ENCODE measurements at places on chromosomes 6 and 20.

- DNase-seq = no peak
Measured at GRCh38 chr6:108928650-108929049, 80.4 kb downstream of the ARMC2 start.

DNA sequence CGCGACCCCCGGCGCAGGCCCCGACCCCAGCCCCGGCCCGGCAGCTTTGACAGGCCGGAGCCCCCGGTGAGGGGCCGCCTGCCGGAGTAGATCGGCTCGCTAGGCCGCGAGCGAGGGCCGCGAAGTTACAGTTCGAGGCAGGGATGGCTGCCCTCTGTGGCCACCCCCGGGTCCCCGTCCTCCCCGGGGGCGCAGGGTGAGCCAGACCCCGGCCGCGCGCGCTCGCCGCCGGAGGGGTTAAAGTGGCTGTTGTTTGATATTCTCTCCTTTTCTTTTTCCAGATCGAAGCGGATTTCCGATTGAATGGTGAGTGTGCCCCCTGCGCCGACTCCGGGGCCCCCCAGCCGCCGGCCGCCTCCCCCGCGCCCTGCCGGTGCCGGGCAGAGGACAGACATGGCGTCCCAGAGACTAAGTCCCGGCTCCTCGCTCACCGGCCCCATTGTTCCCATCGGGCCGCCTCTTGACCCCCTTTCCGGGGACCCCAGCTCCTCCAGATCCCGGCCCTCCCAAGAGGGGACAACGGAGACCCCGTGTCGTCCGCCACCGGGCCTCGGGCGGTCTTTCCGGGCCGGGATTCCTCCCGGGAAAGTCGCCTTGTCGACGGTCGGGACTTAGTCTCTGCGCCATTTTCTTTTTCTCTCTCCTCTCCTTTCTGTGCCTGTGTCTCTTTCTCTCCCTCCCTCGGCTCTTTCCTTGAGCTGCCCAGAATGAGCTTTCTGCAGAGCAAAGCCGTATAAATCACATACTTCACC, 704 bp downstream of the TOP1 start:
- peak; percentile 75 for DNase-seq

DNA sequence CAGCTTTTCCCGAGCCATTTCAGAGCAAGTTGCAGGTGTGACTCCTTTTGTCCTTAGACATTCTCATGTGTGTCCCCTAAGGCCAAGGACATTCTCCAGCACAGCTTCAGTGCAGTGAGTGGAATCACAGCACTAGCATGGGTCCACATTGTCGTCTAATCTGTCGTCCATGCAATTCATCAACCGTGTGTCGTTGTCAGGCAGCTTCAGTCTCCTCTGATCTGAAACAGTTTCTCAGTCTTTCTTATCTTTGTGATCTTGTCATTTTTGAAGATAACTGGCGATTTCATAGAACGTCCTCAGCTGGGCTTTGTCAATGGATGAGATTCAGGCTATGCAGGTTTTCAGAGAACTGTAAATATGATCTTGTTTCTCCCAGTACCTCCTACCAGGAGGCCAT, 31.7 kb downstream of the CST2 start:
- no peak for DNase-seq

DNA sequence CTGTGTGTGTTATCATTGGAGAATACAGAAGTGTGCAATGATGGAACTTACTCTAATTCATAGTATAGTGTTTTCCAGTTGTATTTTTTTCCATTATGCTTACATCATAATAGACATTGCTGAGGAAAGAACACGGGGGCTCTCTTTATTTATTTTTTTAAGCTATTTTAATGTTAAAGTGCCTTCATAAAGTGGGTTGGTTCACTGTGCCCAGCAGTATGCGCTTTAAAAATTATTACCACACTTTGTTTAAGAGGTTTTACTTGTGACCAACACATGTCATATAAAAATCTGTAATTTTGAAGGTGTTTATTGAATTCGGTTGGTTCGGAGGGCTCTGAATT, 215.8 kb downstream of the TMEM242 start:
- DNase-seq = no peak

GRCh38 chr20:17895641-17896171, 72.9 kb downstream of the SNX5 start:
- peak; percentile 75 for DNase-seq

- no peak for DNase-seq
Measured at GRCh38 chr20:37323985-37324384, 22.0 kb upstream of the SRC start.

DNA sequence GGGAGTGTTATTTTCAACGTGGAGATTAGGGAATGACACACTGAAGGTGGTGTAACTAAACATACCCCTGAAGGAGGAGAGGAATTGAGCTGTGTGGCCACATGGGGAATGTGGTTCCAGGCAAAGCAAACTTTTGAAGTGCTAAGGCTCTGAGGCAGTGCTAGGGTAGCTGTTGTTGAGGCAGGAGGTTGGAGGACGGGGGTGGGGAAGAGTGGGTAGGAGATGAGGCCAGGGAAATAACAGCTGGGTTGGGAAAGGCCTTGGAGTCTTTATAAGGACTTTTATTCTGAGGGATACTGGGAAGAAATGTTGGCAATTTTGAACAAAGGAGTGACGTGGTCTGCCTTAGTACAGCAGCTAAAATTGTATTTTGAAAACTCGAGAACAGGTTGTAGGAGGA, 13.0 kb downstream of the RPRD1B start:
- DNase-seq = no peak

GRCh38 chr20:11686820-11687543, 230.7 kb upstream of the BTBD3 start:
- no peak for DNase-seq

GRCh38 chr20:46179862-46180261, 61.7 kb downstream of the CD40 start:
- DNase-seq = no peak

DNA sequence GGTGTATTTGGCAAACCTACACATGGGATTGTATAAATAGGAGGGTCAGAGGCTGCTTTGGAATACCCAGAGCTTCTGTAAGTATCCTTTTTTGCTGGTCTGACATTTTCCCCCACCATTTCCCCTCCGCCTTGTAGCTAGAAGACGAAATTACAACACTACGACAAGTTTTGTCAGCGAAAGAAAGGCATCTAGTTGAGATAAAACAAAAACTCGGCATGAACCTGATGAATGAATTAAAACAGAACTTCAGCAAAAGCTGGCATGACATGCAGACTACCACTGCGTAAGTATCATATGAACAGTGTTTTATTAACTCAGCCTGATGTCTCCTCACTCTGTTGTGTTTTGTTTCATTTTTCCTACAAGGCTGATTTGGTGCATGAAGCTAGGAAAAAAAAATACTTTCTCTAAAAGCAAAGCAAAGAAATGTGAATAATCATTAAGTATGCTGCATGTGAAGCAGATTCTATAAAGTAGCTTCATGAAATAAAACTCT, 72.7 kb downstream of the HDDC2 start:
- no peak for DNase-seq

GRCh38 chr6:53910834-53911233, 116.0 kb downstream of the LRRC1 start:
- DNase-seq = no peak

- no peak for DNase-seq
Measured at GRCh38 chr6:113221850-113222249, 635.3 kb upstream of the MARCKS start.

GRCh38 chr6:140343128-140343527, 968.7 kb upstream of the CITED2 start:
- no peak for DNase-seq

DNA sequence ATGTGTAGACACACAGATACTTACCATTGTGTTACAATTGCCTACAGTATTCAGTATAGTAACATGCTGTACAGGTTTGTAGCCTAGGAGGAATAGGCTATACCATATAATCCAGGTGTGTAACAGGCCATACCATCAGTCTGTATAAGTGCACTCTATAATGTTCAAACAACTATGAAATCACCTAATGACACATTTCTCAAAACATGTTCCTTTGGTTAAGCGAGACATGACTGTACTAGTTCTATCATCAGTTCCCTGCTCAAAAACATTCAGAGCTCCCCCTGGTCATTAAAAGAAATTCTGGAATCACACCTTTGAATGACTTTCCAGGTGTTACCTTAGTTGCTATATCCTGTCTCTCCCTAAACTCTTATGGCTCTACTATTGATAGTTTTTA, 70.4 kb upstream of the SLC2A12 start:
- no peak for DNase-seq

DNA sequence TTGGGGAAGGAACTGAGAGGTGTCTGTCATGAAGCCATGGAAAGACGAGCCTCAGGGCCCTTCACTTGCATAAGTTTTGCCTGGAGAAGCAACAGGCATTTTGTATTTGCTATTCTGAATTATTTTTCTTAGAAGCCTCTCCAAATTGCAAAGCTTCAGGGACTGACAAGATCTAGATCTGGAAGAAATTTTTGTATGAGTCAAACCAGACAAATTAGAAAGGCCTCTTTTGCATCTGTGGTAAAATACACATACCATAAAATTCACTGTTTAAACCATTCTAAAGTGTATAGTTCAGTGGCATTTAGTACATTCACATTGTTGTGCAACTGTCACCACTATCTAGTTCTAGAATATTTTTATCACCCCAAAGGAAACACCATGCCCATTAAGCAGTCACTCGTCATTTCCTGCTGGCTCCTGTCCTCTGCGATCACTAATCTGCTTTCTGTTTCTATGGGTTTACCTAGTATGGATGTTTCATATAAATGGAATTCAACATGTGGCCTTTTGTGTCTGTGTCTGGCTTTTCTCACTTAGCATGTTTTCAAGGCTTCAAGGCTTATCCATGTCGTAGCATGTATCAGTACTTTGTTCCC, 269.1 kb downstream of the PHF3 start:
- DNase-seq = no peak

GRCh38 chr6:163323274-163323673, 91.2 kb upstream of the QKI start:
- no peak for DNase-seq

- DNase-seq = no peak
Measured at GRCh38 chr6:118283766-118284165, 264.3 kb upstream of the PLN start.

All from activated effector memory CD4-positive, alpha-beta T cell treated with anti-CD3 and anti-CD28 coated beads, Interleukin-2, amount 50 U/mL, for 16 hours (primary cell).